ENCODE measurements at places on chromosomes 13 and 19.

- DNase-seq, result no peak
Measured at GRCh38 chr13:57823704-57824103, 192.2 kb downstream of the PCDH17 start.

DNA sequence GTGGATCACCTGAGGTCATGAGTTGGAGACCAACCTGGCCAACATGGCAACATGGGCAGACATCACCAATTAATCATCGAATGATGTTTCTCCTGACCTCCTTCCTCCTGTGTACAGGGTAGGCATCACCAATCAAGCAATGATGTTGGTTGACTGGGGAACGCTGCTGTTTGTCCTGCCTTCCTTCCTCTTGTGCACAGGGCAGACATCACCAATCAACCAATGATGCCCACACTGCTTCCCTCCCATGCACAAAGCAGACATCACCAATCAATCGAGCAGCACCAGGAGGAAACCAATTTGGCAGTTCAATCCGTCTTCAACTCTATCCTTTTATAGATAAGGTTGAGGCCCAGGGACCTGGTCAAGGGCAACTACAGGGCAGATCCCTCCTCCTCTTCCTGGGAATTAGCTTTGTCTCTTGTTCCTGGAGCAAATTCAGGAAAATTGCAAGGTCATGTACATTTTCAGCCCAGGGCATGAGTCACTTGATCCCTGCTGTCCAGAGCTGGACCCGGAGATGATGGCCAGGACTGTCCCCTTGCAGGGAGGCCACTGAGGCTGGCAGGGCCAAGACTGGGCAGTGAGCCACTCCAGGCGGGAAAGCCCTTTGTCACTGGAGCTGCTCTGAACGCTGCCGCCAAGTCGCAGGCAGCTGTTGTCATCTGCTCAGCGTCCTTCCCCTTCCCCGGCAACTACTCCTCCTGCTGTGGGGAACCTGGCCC lies 5.3 kb upstream of the CSNK1G2 start:
- peak; percentile 62 for DNase-seq

- no peak for DNase-seq
Measured at GRCh38 chr19:39661565-39661964, 5.9 kb downstream of the LGALS16 start.

GRCh38 chr13:47327861-47328260 lies 431.0 kb upstream of the HTR2A start:
- DNase-seq, result no peak

DNA sequence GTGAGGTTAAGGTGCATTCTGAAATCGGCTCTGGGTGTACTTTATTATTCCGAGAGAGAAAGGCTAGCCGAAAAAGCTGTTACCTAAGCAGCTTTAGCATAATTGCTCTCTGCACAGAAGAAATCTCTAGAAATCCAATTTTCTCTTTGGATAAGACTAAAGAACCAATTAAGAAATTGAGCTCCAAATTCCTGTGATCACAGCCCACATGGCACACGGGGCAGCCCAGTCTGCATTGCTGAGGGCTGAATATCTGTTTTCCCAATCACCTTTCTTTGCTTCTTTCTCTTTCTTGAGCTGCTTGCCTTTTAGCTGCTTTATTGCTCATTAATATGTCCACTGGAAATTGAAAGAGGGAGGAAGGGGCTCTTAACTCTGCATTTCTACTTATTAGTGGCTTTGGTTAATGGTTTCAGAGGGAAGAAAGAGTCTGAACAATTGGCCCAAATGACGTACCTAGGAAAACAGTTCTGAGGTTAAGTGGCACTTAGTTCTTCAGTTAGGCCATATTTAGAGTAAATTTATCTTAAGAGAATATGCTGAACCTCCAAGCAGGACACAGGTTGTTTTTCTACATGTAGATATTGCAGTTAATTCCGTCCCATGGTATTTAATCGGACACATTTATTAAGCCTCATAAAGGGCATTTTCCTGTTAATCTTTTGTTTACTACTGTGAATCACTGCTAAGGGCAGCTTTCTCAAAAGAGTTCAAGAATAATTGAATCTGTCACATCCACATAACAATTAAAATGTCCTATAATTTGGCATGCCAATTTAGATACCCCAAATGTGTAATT lies 265.7 kb downstream of the ABCC4 start:
- DNase-seq, result no peak

- no peak for DNase-seq
Measured at GRCh38 chr19:13169769-13170168, 19.6 kb downstream of the IER2 start.

DNA sequence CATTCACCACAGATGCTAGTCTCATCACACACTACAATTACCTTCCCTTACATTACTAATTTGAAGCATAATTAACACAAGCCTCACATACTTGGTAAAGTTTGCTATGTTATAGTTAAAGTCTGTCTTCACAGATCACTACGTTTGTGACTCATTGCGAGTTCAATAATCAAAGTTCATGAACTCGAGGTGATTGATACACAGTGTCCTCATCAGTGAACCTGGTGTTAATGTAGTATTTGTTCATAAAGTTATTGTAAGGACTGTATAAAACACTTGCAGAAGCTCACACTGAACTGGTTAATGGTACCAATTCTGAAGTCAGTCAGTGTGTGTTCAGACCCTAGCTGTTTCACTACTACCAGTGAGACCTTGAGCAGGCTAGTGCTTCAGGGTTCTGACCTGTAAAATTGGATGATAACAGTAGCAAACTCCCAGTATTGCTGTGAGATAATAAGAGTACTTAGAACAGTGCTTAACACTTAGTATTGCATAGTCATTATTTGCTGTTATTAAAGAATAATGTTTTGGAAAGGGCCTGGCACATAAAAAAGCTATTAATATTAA lies 313.3 kb downstream of the LIG4 start:
- DNase-seq, result no peak

DNA sequence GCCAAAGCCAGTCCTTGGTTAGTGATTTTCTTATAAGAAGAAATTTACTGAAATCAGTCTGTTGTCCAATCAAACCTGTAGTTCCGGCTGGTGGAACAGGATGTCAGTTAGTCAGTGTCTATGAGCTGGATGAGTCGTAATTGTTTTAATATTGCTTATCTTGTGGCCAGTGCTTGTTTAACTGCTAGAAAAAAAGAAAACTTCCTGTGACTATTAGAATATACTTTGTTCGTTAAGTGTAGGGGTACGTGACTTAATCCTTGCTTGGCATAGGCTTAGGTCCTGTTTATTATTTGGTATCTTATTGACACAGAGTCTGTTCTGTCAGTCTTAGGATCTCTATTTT lies 1484.8 kb upstream of the MIR17HG start:
- DNase-seq, result no peak

- DNase-seq, result no peak
Measured at GRCh38 chr19:45761714-45762113, 7.3 kb downstream of the SIX5 start.

- no peak for DNase-seq
Measured at GRCh38 chr13:40161931-40162330, 504.5 kb downstream of the FOXO1 start.

DNA sequence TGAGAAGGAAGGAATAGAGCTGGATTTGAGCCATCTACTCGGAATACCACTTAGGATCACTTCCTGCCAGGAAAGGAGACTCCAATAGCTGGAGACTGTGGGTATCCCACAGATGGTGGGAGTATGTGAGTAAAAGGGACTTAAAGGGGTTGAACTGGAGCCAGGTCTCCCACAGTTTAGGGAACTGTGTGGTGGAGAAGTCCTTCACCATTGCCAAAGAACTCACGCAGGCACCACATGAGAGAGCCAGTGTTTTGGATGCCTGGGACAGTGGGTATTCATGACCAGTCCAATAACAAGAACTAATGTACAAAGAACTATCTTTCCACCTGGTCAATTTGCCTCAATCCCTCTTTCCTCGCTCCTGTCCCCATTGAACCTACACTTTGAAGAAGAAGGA lies 24.4 kb upstream of the MYCBP2 start:
- peak; percentile 82 for DNase-seq

GRCh38 chr19:38674388-38675171 lies 27.1 kb downstream of the ACTN4 start:
- DNase-seq, result no peak

DNA sequence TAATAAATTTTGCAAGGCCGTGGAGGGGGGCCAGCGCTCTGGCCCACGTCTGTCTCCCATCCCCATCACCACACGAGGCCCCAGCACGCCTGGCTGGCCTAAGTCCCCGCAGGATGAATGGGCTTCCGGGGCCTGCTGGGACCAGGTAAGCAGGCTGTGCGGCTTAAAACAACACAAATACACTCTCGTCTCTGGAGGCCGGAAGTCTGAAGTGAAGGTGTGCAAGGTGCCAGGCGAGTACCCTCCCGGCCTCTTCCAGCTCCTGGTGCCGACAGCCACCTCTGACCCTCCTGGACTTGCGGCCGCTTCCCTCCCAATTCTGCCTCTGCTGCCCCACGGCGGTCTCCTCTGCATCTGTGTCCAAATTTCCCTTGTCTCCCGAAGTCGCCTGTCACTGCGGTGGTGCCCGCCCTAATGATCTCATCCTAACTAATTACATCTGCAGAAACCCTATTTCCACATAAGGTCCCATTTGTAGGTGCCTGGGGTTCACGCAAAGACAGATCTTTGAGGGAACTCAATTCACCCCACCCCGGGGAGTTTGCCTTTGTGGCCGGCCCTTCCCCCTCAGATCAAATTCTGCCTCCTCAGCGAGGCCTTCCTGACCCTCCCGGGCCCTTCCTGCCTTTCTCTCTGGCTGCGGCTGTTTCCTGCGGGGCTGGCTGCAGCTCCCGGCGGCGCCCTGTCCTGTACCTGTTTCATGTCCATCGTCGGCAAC lies 8.1 kb upstream of the PTBP1 start:
- no peak for DNase-seq

- no peak for DNase-seq
Measured at GRCh38 chr19:47444388-47444821, 25.1 kb upstream of the MEIS3 start.

DNA sequence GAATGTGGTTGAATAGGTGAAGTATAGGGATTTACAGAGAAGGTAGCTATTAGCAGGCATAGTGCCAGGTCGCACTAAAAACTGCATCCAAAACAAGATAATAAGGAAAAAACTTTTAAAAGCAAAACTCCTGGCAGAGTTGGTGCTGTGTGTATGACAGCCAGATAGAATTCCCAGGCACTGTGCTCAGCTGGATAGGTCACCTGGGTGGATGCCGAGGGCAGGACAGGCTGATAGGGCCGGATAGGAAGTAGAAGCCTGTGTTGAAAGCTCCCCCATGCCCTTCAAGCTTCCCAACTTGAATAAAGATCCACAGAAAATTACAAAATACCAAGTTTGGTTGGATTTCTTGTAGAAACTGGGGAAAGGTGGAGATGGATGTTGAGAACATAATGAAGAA lies 48.9 kb upstream of the TDRD3 start:
- DNase-seq, result no peak

- DNase-seq, result peak; percentile 86
Measured at GRCh38 chr13:24221007-24221406, 60.5 kb downstream of the SPATA13 start.

GRCh38 chr19:33064458-33064791 lies 263 bp downstream of the RHPN2 start:
- no peak for DNase-seq

DNA sequence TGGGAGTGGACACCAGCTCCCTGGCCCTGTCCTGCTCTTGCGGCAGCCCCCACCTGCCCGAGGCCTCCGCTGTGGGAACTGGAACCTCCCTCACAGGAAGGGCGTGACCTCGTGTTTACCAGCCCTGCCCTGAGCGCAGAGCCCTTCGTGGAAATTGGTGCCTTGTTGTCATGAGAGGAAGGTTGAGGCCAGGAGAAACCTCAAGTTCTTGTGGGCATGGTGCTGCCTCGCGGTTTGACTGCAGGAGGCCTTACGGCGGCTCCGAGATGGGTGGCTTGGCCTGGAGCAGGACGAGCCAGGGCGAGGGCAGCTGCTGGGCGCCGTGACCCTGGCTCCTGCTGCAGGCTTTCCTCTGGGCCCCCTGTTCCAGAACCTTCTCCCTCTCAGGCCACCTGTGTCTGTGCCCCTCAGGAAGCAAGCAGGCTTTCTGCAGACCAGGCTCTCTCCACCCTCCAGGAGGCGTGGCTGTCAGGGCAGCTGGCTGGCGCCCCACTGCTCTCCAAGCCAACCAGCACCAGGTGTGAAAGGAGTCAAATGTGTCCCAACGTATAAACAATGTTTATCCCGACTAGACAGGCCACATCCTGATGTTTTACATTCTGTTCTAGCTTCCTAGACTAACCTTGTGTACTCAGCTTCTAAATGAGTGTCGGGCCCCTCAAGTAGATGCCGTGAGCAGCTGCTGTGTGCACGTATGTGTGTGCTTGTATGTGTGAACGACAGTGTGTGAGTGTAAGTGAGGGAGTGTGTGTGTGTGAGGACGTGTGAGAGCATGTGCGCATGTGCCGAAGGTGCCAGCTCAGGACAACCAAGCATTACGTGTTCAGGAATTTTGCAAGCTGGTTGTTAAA lies 10.4 kb upstream of the RASA3 start:
- DNase-seq, result no peak

DNA sequence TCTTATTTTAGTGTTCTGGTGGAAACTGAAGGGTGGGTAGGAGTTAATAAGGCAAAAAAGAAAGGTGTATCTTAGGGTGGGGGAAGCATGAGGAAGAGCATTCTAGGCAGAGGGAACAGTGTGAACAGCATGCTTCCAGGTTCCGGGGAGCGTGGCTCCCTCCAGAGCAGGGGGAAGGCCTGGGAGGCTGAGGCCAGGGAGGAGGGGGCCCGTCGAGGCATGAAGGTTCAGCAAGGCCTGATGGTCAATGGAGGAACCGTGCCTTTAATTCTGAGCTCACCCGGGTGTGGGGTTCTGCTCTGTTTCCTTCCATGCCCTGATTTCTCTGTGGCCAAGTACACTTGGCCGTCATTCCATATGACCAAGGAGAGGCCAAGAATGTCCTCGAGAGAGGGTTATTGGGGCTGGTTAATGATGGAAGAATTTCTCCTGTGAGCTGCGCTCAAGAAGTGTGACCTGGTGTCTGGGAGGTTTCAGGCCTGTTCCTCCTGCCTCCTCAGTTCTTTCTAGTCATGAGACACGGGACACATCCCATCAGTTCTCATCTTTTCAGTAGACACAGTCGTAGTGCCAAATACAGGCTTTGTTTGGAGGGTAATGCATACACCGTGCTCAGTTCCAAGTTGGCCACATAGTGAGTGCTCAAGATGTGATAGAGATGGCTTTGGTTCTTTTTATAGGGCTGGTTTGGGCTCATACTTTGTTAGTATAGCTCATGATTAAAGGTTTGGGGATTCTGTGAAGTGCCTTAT lies 73.6 kb downstream of the SIPA1L3 start:
- peak; percentile 30 for DNase-seq

DNA sequence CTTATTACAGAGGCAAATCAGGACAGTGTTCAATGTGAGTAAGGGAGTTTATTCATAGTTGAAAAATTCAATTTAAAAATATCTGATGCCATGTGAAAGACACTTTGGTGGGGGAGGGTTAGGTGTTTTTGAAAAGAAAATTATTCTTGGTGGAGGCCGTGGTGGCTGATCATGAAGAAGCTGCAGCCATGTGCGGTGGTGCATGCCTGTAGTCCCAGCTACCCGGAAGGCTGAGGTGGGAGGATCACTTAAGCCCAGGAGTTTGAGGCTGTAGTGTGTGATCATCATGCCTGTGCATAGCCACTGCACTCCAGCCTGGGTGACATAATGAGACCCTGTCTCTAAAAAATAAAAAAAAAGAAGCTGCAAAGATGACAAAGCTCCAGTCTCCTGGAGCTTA lies 28.6 kb downstream of the WDFY2 start:
- no peak for DNase-seq

GRCh38 chr19:49549045-49549444 lies 21.2 kb downstream of the RCN3 start:
- DNase-seq, result no peak

GRCh38 chr19:33436360-33437345 lies 63.1 kb downstream of the CEBPG start:
- DNase-seq, result no peak
